ENCODE measurements at places on chromosomes 4 and X. TPM values are rescaled to one million over a fixed set of nuclear protein-coding genes. Genes with fewer than 3 reads are reported as not detected.

FAT4 gene
- 53.2 TPM for total RNA-seq

SSX4B gene
- total RNA-seq = not detected

ING2 gene
- 42.8 TPM for total RNA-seq

FAM236C gene
- not detected for total RNA-seq

LRAT gene
- 0.83 TPM for total RNA-seq

TMPRSS11A gene
- total RNA-seq = not detected

CENPE gene
- total RNA-seq = 1.2 TPM

ADGRG4 gene
- 0.06 TPM for total RNA-seq

LRCH2 gene
- total RNA-seq = 9.8 TPM

- DNase-seq = no peak
Observed at GRCh38 chr4:120177603-120178002, 111.0 kb upstream of the MAD2L1 start.

- DNase-seq = no peak
Observed at GRCh38 chrX:131894995-131895394, 128.1 kb upstream of the STK26 start.

DNA sequence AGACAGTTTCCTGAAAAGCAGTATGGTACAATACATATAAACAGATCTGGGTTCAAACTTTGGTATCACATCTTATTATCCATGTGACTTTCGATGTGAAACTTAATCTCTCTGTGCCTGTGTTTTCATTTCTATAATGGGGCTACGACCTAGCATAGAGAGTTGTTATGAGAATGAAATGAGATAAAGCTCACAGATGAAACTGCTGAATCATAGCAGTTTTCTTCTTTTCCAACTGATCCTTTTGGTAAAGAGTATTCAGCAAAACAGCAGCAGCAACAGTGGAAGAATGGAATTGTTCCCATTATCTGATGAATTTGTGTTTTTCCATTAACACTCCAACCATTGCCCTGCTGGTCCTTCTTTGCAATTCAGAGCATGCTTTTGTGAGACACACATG is 16.3 kb downstream of the AMBN start:
- no peak for DNase-seq

DNA sequence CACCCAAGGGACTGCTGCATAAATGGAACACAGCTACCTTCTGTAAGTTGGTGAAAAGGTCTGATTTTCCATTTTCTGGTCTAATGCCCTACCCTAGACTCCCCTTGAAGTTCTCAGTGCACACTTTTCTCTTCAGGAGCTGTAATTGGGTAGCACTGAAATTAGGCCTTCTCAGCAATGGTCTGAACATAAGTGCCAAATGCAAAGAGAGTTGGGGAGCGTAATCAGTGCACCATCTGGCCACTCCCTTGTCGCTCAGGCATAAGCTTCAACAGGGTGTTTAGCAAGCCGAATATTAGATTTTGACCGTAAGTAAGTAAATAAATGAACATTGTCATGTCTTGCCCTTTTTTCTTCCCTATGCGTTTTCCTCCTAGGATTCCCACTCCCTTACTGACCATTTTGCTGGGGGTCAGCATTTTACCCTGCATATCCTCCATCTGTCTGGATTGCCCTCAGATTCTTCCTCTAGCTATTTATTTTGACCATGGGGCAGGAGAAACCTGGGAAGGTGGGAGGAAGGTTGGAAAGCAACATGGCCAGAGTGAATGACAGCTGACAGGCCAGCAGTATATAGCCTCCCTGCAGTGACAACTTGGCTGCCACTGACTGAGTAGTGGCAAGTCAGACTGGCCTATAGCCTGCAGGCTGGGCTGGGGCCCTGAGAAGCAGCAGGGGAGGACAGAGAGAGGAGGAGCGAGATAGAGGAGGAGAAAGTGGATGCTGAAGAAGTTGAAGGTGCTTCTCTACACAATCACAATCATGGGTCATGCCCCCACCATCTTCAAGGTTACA is 2.7 kb downstream of the NHSL2 start:
- DNase-seq = no peak

DNA sequence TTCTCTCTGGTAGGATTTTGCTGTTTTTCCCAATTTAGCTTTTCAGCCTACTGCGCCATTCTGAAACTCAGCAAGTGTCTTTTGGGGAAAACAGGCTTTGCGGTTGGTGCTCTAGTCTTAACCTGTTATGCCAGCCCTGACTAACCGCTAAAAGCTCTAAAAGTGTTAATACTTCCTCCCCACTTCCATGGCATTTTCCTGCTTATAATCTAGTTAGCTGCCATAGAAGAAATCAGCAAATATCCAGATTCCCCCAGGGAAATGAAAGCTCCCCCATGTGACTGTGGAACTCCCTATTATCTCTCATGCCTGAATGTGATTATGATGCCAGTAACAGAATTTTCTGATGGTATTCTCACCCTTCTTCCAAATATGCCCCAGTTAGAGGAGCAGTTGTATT is 28.7 kb upstream of the GYPA start:
- no peak for DNase-seq

- no peak for DNase-seq
Observed at GRCh38 chrX:47637546-47638195, 7.9 kb upstream of the CFP start.

DNA sequence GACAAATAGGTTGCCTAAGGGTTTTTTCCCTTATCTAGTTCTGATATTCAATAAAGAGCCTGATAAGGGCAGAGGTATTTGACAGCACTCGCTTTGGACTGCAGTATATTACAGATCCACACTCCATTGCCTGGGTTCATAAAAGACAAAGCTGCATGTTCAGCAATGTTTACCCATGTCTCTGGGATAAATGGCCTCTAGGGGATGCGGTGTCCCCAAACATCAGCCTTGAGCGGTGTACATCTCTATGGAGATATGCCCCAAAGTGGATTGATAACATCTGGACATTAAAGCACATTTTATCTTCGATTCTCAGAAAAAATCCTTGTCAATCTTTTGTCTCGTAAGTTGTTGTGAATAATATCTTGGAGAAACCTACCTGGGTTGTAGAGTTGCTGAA is 660.8 kb upstream of the AADAT start:
- DNase-seq = no peak

- DNase-seq = no peak
Observed at GRCh38 chrX:112662559-112663427, 16.9 kb downstream of the LHFPL1 start.

GRCh38 chrX:23902419-23902818 is 5.3 kb downstream of the APOO start:
- no peak for DNase-seq

GRCh38 chr4:42329421-42329820 is 67.9 kb upstream of the SHISA3 start:
- no peak for DNase-seq

- DNase-seq = no peak
Observed at GRCh38 chrX:40757058-40757457, 21.7 kb upstream of the MED14 start.

GRCh38 chr4:62030958-62031357 is 830.8 kb downstream of the ADGRL3 start:
- no peak for DNase-seq

GRCh38 chr4:171629182-171629581 is 184.0 kb upstream of the GALNTL6 start:
- DNase-seq = no peak

DNA sequence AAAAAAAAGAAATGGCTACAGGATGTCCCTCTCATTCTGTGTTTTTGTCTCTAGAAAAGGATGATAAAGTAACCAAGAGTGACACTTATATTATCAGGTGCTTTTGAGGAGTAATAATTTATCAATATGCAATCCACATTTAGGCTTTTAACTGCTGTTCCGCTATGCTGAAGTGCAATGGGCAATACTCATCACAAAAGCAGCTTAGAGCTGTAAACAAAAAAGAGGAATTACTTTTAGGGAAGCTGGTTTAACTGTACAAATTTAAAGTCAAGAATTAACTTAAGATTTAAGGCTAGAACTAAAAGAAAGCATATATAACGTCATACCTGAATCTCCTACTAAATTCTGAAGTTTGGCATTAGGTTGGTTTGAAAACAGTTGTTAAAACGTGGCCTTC is 93.5 kb upstream of the DDX3X start:
- DNase-seq = no peak

DNA sequence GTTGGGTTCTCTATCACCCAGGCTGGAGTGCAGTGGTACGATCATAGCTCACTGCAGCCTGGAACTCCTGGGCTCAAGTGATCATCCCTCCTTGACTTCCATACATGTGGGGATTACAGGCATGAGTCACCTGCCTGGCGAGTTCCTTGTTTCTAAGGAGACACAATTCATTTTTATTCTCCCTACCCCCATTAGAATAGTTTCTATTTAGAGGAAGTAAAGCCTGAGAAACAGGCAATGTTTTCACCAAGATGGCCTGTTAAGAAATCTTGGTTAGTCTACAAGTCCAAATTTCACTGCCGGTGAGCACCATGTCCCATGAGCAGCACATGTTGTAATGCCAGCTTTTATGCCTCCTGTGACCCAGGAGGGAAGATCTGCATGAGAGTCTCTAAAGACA is 5.7 kb downstream of the CYBB start:
- DNase-seq = no peak

DNA sequence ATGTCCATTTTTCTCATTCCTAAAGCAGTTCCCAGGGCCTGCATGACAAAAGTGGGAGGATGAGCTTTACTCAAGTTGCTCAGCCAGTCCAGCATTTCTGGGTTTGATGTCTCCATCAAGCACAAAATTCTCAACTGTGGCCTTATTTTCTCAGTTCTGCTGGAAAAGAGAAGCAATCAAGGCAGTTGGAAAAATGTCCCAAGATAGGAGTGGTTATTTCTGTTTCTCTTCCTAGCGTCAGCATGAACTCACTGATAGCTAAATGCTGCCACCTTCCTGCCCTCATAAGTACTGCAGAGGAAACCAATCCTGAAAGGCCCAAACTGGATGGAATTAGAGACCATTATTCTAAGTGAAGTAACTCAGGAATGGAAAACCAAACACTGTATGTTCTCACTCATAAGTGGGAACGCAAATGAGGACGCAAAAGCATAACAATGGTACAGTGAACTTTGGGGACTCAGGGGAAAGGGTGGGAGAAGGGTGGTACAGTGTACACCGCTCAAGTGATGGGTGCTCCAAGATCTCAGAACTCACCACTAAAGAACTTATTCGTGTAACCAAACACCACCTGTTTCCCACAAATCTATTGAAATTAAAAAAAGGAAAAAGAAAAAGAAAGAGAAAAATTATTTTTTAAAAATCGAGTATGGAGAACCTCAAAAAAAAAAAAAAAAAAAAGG is 29.6 kb downstream of the ADH7 start:
- DNase-seq = no peak

- DNase-seq = no peak
Observed at GRCh38 chr4:80125252-80126177, 52.5 kb upstream of the ANTXR2 start.

DNA sequence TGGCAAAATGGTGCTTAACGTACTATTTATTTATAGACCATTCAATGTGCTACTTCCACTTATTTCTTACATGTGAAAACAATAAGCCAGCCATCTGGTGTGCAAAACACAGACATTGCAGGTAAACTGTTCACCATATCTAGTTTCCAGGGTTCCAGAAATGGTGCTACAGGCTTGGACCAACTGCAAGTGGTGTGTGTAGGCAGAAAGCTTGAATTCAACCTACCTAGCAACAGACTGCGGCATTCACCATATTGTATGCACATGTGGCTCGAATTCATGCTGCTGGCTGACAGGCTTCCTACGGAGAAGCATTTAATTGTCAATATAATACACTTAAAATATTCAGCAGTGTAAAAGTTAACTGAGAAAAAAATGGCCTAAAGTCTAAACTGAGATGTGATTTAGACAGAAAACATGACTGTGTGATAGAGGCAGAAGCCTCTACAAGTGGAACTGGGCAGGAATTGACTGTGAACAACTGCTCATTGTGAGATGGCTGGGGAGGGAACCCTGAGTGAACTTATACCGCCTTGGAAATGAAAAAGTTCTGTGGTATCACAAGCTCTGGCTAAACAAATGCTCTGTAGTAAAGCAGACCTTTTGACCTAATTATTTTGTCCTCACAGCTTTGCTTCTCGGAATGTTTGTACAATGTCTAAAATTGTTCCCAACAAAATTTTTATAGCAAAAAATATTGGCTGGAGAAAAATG is 434.7 kb downstream of the GRIA2 start:
- no peak for DNase-seq

GRCh38 chr4:148814030-148814429 is 371.8 kb upstream of the NR3C2 start:
- no peak for DNase-seq

All from esophagus muscularis mucosa (tissue), 4 donors.